ENCODE measurements at places on chromosomes 4 and X.

DNA sequence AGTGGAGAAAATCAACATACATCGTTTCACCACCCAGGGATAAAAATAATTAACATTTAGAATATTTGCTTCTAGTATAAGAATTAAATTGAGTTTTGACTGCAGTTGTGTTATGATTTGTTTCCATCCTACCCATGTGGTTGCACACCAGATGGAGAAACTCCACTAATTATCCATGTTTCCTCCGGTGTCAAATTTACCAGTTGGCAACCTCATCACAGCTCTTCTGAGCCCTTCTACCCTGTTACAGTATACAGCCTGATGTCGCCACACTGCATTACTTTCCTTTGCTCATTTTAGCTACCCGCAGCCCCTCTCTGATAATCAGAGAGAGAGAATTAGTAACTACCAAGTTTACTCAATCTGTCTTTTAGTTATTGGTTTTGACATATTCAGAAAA lies 411.2 kb downstream of the DTHD1 start:
- no peak for DNase-seq

- DNase-seq, result no peak
These were observed 279.2 kb upstream of the BOD1L1 start for GRCh38 chr4:13906727-13907126.

- no peak for DNase-seq
These were observed 30.7 kb downstream of the DACH2 start for GRCh38 chrX:86178906-86179305.

DNA sequence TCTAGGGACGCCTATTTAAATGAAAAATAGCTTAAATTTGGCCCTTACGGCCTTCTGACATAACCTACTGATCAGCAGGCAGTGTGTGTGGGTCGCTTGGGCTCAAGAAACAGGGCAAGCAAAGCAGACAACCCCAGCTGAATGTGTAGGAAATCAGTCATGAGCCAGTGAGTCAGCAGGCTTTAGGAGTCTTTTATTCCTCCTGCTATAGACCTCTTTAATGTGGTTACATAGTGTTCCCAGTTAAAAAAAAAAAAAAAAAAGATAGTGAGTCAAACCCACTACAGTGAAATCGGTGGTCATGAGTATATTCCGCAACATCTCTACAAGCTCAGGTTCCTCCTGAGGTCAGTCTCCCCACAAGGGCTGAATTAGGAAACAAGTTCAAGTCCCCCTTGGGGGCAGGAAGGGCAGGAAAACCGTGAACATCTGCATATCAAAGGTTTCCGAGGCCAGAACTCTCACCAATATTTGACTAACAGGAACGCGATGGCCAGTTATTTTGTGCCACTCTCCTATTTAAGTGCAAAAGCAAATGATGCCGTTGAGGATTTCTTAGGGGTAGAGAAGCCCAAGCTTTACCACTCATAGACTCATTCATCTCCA lies 32.7 kb downstream of the ACSL1 start:
- DNase-seq, result peak; percentile 70

DNA sequence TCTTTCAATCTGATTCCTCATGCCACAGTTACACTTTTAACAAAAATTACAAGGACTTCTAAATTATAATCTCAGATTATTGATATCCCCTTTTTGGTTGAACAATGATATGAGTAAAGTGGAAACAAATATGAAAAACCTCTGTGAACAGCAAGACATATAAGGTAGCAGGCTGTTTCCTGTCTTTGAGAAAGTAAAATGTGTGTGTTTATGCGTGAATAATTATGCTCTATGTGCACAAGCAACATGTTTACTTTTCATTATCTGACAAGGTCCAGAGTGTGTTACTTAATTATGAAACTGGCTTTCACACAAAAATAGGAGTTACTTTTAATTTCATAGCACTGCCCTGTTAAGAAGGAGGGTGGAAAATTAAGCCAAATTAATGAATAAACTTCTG lies 43.1 kb downstream of the DDIT4L start:
- no peak for DNase-seq

GRCh38 chr4:8913121-8913857 lies 41.6 kb upstream of the HMX1 start:
- no peak for DNase-seq

DNA sequence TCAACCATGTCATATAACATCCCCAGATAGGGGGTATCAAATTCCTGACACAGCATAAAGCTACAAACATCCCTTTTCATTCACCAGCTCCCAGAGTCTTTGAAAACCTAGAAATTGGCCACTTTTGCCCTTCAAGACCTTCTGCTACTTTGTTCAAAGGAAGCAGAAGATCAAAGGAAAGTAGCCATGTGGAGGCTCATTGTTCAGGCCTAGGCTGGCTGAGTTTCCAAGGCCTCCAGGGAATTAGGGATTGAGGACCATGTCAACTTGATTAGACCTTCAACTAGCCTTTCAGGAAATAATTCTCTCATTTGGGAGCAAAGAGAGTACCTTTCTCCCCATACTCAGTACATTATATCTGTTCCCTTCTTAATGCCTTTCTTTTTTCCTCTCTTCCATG lies 66.8 kb upstream of the ATXN3L start:
- no peak for DNase-seq

DNA sequence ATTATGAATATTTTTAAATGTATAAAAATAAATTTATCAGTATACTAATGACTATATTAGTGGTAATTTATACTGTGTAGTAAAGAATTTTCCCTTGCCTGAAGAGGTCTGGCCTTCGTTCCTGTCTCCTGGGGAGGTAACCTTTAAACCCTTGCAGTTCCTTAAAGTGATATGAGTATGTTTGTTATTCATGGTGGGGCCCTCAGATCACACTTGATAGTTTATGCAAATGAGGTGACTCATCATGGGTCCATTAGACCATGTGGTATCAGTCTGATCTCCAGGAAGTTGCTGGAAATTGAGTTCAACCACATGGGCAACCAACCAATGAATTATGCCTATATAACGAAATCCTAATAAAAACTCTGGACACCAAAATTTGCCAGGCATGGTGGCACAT lies 904.1 kb downstream of the RPA4 start:
- no peak for DNase-seq

DNA sequence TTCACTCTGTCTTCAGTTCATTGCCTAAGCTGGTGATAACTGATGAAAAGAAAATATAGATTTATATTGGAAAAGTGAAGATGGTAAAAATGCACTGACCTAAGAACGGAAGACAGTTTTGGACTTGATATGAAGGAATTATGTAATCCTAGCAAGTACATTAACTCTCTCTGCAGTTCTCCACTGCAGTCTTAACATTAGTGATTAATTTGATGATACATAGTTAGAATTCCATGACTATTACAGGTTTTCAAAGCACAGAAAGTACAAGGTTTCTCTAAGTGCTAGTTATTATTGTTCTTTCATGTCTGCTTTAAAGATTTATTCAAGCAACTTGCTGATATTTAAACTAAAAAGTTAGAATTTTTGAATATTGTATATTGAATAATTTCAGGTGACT lies 1591.7 kb upstream of the ADGRL3 start:
- DNase-seq, result no peak

DNA sequence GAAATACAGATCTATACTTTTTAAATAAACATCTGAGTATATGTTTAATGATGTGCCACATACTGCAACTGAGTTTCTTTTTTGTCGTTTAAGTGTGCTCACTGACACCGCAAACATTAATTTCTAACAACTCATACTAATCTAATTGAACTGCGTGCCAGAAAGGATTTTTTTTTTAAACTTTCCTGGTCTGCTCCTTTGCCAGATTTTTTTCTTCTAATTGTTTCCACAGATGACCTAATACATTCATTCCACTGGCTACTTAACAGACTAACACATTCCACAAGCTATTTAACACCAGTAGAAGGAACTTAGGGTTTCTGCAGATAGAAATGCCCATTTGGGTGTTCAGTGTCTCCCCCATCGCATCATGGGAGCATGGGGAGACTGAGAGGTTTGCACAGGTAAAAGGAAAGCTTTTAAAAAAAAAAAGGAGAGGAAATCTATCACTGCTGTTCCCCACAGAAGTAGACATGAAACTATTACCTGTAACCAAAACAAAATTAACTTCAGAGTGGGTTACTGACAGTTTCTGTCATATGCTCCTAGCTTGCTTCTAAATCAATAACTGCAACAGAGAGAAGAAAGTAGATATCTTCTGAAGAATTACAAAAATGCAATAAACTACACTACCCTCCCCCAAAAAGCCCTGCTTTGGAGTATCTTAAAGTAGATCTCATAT lies 31.6 kb downstream of the SH3KBP1 start:
- DNase-seq, result no peak

DNA sequence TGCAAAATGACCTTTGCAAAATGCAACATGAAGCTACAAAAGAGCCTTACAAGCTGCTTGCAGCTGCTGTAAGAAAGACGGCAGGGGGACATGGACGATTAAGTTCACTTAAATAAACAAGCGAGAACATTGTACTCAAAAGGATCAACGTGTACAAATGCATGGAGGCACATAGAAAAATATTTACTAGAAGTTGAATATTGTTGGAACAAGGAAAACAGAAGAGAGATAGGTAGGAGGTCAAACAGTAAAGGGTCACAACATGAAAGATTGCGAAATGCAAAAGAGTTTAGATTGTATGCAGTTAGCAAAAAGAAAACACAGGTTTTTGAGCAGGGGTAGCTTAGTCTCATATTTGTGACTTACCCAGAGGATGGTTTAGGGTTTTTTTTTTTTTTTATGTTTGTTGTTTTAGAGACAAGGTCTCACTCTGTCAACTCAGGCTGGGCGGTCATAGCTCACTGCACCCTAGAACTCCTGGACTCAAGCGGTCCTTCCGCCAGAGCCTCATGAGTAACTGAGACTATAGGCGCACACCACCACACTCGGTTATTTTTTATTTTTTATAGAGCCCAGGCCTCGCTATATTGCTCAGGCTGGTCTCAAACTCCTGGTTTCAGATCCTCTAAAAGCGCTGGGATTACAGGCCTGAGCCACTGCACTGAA lies 1.4 kb upstream of the PHF8 start:
- no peak for DNase-seq

- DNase-seq, result no peak
These were observed 76.5 kb downstream of the DHRSX start for GRCh38 chrX:2424317-2424716.

DNA sequence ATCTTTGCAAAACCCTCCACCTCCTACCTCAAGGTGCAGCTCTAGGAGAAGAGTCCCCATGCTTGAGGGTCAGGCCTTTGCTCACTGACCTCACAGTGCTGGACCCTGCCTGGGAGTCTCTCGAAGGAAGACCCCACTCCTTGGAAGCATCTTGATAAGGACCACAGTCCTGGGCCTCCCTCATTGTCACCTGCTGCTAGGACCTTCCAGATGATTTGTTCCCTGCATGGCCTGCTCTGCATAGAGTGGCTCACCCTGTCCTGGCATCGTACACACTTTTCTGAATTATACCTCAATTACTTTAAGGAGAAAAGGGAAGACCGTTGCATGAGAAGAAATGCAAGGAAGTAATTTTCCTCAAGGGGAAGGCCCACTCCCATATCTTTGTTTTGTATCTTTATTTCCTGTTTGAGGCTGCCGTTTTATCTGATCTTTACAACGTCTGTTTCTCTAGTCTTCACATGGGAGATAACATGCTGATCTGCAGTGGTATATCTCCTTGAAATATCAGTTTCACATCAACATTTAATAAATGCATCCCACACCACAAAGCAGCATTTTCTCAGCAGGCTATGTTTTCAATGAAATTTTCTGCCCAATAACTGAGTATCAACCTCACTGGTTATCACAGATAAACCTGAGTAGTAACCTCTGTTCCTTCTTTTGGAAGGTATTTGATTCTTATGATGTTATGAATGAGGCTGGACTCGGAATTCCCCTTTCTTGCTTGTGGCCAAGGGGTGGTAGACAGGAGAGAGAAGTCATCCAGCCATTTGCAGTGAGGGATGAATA lies 15.0 kb upstream of the AKAP17A start:
- DNase-seq, result no peak

DNA sequence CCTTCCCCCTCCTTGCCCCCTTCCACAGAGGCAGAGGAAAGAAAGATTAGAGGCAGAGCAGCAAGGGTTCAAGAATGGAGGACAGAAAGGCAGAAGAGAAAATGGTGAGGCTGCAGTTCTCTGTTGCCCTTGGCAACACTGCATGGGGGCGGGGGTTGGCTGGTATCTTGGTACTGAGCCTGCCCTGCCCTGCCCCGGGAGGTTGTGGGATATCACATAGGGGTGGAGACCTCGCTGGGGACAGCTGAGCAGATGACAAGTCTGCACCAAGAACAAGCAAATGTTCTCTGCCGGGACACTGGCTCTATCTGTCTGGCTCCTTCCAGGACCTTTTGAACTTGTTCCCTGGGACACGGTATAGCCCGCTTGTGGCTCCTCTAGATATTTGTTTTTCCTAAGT lies 39.8 kb downstream of the NHS start:
- DNase-seq, result no peak

DNA sequence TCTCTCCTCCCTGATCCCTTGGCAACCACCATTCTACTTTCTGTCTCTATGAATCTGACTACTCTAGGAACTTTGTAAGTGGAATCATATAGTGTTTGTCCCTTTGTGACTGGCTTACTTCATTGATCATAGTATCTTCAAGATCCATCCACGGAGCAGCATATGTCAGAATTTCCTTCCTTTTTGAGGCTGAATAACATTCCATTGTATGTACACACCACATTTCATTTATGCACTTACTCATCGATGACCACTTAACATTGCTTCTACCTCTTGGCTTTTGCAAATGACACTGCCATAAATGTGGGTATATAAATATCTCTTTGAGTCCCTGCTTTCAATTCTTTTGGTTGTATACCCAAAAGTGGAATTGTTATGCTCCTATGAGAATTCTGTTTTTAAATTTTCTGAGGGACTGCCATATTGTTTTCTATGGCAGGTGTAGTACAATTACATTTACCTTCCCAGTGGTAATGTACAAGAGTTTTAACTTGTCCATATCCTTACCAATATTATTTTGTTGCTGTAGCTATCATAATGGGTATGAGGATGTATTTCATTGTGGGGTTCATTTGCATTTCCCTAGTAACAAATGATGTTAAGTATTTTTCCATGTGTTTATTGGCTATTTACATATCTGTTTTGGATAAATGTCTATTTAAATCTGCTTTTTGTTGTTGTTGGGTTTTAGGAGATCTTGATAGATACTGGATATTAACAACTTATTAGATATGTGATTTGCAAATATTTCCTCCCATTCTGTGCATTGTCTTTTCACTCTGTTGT lies 466.1 kb downstream of the C4orf33 start:
- no peak for DNase-seq
